ENCODE measurements at places on chromosomes 3 and 15. TPM values are rescaled to one million over a fixed set of nuclear protein-coding genes. Genes with fewer than 3 reads are reported as not detected.

GRCh38 chr15:41205315-41205714, 25.2 kb downstream of the EXD1 start:
- DNase-seq, result no peak

GRCh38 chr3:46566040-46566641, at the start of gene LRRC2:
Gene LRRC2 (minus strand): TSS chr3:46566302. CDS start chr3:46551591, 14,711 bp downstream.
- DNase-seq, result peak; percentile 68

- DNase-seq, result no peak
Observed at GRCh38 chr15:96560246-96560895, 229.9 kb downstream of the NR2F2 start.

GRCh38 chr3:36965440-36965839, 20.6 kb upstream of the TRANK1 start:
- DNase-seq, result no peak

- no peak for DNase-seq
Observed at GRCh38 chr3:31213869-31214486, 318.7 kb upstream of the STT3B start.

DNA sequence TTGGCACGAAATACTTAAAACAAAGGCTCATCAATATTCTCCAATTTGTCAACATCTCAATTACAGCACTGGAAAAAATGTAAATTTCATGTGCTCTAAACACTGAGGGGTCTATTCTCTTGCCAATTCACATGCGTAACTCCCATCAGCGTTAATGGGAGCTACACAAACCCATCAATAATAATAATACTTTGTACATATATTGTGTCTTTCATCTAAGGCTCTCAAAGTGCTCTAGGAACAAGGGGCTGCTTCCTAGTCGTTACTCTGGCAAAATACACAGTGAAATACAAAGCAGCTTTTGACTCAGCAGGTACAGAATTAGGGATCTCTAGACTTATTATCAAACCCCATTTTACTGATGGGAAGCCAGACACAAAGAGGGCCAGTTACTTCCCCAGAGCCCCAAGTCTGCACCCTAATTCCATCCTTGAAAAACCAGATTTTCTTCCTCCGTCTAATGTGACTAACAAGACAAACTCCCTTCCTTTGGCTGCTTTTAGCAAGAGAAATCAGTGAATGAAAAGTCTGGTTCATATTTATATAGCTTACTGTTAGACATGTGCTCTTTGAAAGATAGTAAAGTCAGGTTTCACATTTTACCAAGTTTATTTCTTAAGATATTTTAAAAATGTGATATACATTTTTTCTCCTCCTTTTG, 20.0 kb downstream of the MEIS2 start:
- no peak for DNase-seq

GRCh38 chr15:40054855-40055575, 16.0 kb upstream of the SRP14 start:
- peak; percentile 96 for DNase-seq

DNA sequence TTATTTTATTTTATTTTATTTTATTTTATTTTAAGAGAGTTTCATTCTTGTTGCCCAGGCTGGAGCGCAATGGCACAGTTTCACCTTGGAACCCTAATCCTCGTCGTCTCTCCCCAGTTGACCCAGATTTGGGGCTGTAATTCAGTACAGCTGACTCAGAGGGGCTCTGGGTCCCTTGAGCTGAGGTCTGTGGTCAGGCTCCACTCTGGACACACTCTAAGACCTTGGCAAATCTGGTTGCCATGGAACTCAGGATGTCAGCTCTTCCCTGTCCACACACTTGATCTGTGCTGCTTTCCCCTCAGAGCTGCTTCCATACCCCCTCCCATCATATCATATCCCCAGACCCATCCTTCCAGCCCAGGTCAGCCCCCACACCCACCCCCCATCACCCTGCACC, 675 bp upstream of the CYP11A1 start:
- DNase-seq, result no peak

GRCh38 chr3:139129892-139130291, 85.2 kb upstream of the PRR23C start:
- DNase-seq, result no peak

DNA sequence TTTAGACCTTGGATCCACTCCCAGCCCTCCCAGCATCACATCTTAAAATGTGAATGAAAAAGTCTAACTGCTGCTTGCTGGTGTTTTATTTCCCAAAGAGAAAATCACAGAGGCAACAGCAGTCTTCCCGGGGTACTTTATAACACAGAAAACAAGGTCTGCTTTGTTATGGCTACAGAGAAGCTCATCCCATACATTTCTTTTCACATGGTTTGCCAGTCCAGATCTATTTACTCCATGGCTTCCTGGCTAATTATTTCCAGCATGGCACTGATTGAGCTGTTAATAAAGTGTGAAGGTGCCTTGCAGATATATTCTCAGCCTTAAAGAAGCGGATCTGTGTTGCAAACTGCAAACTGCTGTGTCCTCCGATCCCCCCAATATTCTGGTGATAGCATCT, 466.1 kb upstream of the CFAP20DC start:
- no peak for DNase-seq

- no peak for DNase-seq
Observed at GRCh38 chr3:58124387-58124786, 86.4 kb downstream of the DNASE1L3 start.

DNA sequence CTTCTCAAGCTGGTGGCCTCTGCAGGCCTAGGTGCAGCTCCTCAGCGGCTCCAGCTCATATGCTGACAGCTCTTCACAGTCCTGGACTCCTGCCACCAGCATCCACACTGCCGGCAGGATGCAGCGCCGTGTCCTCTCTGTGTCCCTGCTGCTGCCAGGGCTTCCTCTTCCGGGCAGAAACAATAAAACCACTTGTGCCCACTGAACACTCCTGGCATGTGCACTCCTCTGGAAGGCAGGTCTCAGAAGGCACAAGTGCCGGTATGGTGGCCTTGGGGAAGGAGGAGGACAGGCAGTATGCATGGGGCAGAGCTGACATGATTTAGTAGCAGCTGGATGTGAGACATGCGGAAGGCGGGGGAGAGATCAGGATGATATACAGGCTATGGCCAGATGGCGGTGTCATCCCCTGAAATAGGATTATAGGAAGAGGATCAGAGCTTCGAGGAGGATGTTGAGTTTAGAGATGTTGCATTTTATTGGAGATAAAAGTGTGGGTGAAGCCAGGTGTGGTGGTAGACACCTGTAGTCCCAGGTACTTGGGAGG, 7.5 kb upstream of the MAN2A2 start:
- peak; percentile 42 for DNase-seq

DNA sequence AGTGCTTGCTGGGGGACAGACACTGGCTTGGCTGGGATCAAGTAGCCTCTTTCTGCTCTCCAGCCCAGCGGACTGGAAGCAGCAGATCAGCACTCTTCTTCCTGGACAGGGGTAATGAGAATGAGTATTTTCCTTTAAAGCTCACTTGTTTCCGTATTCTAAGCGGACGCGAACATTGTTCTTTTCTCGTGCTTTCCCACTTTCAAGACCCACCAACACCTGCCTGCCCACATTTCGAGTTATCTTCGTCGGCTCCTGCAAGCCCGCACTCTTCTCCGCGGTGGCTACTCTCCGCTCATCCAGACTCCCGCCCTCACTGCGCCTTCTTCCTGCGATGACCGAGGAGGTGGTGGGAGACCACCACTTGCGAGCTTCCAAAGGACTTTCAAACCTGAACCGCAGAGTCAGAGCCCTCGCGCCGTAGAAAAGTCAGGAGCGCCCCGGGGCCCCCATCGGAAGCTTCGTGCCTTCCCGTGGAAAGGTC, 1.6 kb upstream of the PPM1L start:
- peak; percentile 54 for DNase-seq

DNA sequence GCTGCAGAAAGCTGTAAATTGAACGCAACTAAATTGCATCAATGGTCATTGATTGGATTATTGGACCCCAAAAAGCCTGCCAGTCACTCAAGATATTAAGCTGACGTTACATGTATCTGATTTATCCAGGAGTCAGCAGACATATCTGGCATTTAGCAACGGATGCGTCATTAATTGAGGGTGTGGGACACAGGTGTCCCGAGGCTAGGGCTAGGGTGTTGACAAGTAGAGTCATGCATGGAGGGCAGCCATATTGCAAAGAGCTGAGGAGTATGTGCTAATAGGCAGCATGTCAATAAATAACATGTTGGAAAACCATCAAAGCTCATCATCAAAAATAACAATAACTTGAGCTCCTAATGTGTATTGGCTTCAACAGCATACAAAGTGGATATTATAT, 234.5 kb upstream of the GOLGA6L4 start:
- no peak for DNase-seq

- DNase-seq, result no peak
Observed at GRCh38 chr3:52262447-52262846, 16.0 kb downstream of the WDR82 start.

DNA sequence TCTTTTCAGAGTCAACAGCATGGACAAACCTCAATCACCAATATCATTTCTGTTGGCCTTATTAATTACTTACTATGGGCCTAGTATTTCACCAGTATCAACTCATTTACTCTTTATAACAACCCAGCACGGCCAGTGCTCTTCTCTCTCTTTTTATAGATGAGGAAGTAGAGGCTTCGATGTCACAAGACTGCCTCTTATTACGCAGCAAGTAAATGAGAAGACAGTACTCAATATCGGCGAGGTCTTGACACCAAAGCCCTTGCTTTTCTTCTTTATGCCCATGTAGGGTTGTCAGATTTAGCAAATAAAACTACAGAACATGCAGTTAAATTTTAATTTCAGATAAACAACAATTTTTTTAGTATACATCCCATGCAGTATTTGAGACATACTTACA, 99.0 kb upstream of the KCNMB2 start:
- DNase-seq, result no peak

DNA sequence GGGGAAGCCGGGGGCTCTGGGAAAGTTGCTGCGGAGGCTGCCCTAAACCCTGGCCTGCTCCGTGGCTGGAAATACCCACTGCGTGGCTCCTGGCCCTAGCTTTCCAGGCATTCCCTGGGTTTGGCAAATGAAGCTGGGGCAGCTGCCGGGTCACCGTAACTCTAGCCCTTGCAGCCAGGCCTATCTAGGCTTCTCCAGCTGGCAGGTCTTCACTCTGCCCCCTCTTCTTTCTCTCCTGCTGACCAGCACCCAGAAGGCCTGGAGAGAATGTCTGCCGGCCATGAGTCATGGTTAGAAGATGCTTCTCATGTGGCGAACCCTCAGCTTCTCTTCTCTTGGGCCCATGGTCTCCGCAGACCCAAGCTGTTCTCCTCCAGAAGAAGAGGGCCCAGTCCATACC, 5.6 kb upstream of the DLL4 start:
- DNase-seq, result no peak

DNA sequence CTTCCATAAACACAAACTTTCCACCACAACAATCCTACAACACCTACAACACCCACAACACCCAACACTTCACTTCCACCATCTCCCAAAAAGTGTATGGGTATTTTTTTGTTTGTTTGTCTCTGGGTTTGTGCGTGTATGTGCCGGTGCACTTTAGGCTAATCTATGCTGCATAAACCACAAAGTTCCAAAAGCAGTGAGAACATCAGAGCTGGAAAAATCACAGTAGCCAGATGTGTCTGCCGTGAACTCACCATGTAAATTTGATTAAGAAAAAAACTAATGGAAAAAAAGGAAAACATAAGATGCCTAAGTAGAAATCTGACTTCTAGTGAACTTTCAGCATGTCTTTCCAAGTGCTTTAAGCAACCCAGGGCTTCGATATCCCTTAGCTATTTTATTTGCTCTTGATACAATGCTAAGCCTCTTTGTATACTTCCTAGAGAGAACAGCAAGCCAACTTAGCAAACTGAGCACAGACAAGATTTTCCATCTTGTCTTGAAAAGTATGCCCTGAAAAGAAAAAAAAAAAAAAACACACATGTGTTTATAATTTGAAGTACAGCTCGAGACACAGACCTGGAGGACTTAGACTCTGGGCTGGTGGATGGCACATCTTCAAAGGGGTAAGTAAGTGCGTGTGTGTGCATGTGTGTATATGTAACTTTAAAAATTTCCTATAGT, 91.4 kb downstream of the WWTR1 start:
- no peak for DNase-seq

DNA sequence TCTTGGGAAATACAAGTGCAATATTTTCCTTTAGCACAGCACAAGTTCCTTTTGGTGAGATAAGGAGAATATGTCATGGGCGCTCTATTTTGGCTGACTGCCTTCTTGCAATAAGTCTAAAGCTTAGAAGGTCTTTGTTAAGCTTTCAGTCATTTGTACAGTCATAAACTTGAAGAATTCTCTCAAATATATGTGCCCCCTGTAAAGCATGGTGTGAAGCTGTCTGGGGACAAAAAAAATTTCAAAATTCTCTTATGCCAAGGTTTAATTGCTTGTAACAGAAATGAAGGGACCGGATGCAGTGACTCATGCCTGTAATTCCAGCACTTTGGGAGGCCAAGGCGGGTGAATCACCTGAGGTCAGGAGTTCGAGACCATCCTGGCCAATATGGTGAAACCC, 21.7 kb upstream of the ARID3B start:
- no peak for DNase-seq

DNA sequence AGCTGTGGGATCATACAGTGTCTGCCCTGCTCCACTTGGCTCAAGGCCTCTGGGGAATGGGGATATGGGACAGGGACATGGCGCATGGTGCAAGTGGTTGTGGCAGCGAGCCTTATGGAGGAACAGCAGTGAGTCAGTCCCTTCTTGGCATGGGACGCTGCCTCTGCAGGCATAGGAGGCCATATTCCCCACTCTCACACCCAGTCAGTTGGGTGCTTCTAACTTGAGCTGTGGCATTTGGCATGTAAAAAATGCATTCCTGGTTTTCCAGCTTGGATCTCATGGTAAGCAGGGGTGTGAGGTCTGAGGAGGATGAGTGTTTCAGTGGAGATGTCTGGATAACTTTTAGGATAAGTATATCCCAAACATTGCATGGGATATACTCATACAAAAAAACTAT, 31.6 kb upstream of the UBE2Q2 start:
- DNase-seq, result no peak

DNA sequence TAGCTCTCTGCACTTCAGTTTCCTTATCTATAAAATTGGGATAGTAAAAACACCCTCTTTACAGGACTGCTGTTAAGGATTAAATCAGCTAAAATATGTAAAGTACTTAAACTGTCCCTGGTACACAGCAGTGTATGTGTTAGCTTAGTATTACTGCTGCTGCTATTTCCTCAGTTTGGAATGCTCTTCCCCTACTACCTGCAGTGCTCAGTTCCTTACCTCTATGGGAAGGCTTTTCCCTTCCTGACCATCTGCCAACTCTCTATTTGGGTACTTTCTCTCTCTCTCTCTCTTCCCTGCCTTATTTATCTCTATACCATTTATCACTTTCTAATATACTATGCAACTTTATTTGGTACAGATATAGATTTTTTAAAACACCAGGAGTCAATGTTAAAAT, 26.5 kb downstream of the KPNA4 start:
- DNase-seq, result no peak

GRCh38 chr3:23804441-23805209, 1.1 kb upstream of the UBE2E1 start:
- no peak for DNase-seq

The ACTC1 gene
- not detected for total RNA-seq

The MOBP gene
- total RNA-seq, result not detected

The CHL1 gene
- total RNA-seq, result 1.1 TPM

The CAV3 gene
- not detected for total RNA-seq

The CCDC39 gene
- total RNA-seq, result not detected

The ZNF80 gene
- not detected for total RNA-seq

The DNAH1 gene
- total RNA-seq, result 1.6 TPM

Measured in right lobe of liver (tissue), 6 donors.